ENCODE measurements at places on chromosomes 11 and 22. TPM values are rescaled to one million over a fixed set of nuclear protein-coding genes. Genes with fewer than 3 reads are reported as not detected.

GRCh38 chr11:121038648-121039409 lies 14.9 kb downstream of the TBCEL start:
- no peak for DNase-seq

DNA sequence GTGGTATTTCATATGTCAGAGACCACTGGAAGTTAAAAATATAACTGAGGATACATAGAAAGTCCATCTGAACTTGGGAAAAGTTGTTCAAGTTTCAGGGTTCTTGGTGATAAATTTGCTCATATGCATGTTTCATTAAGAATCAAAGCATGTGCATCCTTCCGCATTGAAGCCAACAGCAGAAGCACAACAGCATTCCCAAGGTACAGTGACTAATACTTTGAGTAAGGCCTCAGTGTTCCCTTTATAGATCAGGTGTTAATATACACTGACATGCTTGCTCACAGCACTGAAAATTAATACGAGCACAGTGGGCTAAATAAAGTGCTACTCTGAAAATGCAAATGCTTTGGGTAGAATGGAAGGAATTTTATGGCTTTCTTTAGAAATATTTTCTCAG lies 691.1 kb downstream of the METTL15 start:
- no peak for DNase-seq

- DNase-seq, result no peak
Observed at GRCh38 chr11:43925063-43925931, 17.1 kb upstream of the C11orf96 start.

- no peak for DNase-seq
Observed at GRCh38 chr11:114110123-114110522, 50.6 kb downstream of the ZBTB16 start.

- DNase-seq, result no peak
Observed at GRCh38 chr11:58628446-58628845, 6.0 kb downstream of the CNTF start.

GRCh38 chr11:117145393-117145761 lies 1.3 kb downstream of the PAFAH1B2 start:
- DNase-seq, result peak; percentile 25

DNA sequence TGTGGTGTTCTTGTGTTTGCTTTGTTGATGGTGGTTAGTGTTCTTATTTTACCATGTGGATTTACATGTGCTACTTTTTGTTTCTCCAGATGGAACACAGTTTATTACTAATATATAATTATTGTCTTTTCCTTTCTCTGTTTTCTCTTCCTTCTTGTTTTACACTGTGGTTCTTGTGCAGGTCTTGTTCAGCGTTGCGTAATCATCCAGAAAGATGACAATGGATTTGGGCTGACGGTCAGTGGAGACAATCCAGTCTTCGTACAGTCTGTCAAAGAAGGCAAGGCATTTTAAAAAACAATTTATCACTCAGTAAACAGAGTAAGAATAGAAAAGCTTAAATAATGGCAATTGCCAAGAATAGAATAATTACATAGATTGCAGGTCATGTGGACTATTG lies 84.4 kb downstream of the ARHGEF12 start:
- DNase-seq, result no peak

DNA sequence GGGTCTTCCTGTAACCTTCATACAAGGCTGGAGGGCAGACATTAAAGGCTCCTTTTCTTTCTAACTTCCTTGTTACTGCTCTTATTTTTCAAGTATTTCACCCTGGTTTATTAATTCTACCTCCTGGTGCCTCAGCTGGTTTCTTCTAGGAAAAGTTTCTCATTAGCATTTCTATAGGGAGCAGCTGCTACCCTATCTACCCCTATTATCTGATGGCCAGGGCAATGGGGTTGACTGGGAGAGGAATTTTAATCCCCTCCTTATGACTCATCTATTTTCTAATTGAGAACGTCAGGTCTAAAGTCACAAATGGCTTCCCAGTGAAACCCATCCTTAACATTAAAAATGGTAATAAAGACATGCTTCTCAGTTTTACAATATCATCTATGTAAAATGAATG lies 5.0 kb downstream of the MAP6 start:
- DNase-seq, result no peak

DNA sequence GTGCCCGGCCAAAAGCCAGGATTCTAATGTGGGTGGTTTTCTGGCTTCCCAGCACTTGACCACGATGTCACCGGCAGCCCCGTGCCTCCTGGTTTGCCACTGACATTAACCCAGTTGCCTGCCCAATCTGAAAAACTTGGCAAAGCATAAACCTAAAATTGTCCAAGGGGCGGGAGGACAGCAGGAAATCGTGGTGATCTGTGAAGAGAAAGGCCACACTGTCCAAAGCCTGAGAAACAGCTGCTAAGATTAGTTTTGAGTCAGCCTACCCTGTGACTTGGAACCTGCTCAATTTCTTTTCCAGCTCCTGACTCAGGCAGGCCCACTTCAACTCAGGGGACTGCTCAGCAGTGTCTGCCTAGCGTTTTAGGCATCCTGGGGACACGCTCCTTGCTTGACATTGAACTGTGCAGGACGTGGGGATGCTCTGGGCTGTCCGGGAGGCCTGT lies 8.2 kb upstream of the F2 start:
- no peak for DNase-seq

GRCh38 chr22:27980424-27981148 lies 61.5 kb upstream of the PITPNB start:
- DNase-seq, result no peak

DNA sequence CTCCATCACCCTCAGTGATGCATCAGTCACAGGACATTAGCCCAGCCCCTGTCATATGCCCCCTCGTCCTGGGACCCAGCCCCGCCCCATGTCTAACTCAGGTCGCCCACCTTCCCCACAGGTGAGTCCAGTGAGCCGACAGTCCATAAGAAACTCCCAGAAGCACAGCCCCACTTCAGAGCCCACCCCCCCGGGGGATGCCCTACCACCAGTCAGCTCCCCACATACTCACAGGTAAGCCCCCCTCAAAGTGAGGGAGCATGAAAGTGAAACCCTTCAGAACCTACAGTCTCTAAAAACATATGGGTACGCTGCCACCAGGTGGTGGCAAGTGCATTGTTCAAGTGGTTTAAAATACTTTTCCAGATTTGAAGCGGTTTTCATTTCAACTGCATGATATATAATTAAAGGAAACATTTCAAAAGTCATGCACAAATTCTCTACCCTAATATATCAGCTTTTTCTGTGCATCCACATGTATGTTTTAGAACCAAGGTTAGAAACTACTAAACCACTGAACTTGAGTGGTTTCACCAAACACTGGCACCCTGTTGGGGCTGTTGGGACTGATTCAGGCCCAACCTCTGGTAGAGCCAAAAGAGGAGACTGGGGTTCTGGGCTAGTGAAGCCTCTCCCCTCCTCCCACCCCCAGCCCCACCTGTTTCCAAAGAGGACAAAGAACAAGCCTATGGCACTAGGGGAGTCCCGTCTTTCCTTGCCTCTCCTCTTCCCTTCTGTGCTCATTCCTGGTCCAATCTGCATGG lies 17.3 kb downstream of the EPS8L2 start:
- DNase-seq, result no peak

- DNase-seq, result no peak
Observed at GRCh38 chr22:46783721-46784120, 21.3 kb downstream of the TBC1D22A start.

GRCh38 chr11:131866535-131867400 lies 496.4 kb downstream of the NTM start:
- DNase-seq, result no peak

GRCh38 chr11:49995565-49995964 lies 13.2 kb upstream of the OR4C12 start:
- DNase-seq, result no peak

DNA sequence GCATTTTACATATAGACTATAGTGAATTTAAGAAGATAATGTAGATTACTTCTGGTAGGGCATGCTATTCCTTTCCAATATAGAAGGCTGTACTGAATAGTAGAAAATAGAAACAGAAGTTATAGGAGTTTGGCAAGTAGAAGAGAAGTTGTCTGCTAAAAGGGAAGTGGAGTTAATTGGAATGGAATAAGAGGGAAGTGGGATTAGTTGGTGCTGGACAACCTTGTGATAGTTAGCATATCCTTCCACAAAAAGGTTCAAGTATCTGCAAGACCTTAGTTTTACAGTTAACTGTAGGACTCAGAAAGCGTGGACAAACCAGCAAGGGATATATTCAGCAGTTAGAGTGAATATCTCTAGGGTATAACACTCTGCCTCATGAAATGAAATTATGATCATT lies 185.5 kb downstream of the SWAP70 start:
- DNase-seq, result no peak

DNA sequence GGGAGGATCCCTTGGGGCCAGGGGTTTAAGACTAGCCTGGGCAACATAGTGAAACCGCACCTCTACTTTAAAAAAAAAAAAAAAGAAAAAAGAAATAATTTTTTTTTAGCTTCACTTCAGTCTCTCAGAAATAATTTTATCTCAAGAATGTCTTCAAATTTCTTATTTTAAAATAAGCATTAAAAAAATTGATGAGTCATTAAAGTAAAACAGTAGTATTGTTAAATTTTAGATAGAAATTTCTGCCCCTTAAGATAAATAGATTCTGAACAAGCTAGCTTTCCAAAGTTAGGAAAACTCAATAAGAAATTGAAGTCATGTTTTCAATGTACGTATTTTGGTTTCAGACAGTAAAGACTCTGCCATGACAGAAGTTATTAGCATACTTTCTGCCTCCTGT lies 7.7 kb upstream of the PACS1 start:
- DNase-seq, result no peak

GRCh38 chr11:102220728-102221467 lies 96.4 kb upstream of the BIRC3 start:
- DNase-seq, result no peak

- DNase-seq, result peak; percentile 76
Observed at GRCh38 chr11:9575260-9576240, 2.1 kb downstream of the WEE1 start.

DNA sequence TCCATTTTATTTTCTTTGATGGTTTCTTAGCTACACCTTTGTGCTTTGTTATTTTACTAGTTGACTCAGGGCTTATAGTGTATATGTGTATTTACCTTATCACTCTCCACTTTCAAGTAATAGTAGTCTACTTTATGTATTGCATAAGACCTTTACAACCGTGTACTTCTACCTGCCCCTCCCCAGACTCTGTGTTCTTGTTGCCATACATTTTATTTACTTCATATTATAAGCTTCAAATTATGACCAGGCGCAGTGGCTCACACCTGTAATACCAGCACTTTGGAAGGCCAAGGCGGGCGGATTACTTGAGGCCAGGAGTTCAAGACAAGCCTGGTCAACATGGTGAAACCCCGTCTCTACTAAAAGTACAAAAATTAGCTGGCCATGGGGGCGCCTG lies 28.2 kb upstream of the CTSD start:
- no peak for DNase-seq

DNA sequence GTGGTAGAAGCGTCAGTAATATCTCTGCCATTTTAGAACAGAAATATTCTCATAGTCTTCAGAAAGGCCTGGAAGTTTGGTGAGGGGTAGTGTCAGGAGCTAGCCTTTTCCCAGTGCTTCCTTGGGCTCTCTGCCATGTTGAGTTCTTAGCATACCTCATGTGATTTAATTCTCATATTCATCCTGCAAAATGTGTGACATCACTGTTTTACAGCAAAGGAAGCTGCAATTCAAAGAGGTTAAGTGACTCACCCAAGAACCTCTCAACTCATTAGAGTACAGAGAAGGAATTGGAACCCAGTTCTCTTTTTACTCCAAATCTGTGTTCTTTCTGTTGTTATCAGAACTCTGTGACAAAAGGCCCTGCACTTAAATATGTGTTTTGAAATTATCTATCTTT lies 72.1 kb downstream of the RNF169 start:
- DNase-seq, result no peak

- DNase-seq, result peak; percentile 37
Observed at GRCh38 chr11:119550053-119550752, 127.2 kb upstream of the THY1 start.

- DNase-seq, result no peak
Observed at GRCh38 chr11:116861539-116861938, 24.1 kb upstream of the APOA1 start.

DNA sequence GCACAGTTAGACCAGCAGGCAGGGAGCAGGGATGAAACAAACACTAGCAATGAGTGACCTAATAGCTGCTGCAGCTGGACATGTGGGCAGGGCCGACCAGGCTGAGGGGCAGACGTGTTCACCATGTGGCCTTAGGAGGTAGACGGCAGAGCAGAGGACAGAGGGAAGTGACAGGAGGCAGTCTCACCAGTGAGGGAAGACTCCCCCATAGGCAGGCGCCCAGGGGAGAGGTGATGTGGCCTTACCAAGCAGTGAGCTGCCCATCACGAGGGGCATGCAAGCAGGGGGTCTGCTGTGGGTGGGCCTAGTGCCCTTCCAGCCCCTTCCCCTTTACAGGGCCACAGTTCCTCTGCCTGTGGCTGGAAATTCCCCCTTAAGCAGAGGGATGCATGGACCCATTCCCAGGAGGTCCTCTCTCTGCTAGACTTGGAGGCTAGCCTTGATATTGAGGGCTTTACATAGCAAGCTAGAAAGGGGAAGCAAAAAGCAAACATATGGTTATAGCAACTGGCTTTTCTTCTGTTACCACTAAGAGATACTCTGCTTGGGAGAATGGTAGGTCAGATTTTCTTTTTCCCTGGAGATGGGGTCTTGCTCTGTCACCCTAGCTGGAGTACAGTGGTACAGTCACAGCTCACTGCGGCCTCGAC lies 67.6 kb downstream of the MPPED1 start:
- no peak for DNase-seq

DNA sequence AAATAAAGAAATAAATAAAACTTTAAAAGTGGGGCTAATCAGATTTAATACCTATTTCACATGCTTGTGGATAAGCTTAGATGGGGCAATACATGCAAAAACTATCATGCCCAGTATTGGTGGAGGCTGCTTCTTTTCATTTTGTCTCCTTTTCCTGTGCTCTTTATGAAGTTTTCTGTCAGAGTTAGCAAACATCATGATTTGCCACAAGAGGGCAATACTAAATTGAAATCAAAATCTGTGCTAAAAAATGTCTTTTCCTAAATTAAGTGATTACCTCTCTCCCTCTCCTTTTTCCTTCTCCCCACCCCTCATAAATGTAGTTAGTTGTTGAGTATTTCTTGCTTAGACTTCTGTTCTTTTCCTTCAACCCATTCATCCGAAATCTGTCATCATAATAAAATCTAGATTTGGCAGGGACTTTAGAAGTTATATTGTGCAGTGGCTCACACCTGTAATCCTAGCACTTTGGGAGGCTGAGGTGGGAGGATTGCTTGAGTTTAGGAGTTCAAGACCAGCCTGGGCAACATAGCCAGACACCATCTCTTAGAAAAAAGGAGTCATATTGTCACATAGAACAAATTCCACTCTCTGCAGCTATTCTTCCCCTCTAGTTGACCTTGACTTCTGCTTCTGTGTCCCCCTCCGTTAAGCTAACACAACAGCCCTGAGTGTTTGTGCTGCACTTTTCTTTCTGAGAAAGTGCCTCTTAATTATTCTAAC lies 4.7 kb upstream of the ARHGAP42 start:
- no peak for DNase-seq

- no peak for DNase-seq
Observed at GRCh38 chr11:130633466-130633865, 185.0 kb downstream of the ADAMTS15 start.

GRCh38 chr11:93005239-93005638 lies 35.8 kb downstream of the MTNR1B start:
- no peak for DNase-seq

IL17REL gene
- not detected for polyA plus RNA-seq

SLC7A4 gene
- 0.94 TPM for polyA plus RNA-seq

SCT gene
- polyA plus RNA-seq, result 1.6 TPM

NUP50 gene
- 55.1 TPM for polyA plus RNA-seq

MS4A4A gene
- polyA plus RNA-seq, result 7.4 TPM

OR8A1 gene
- polyA plus RNA-seq, result not detected

THY1 gene
- polyA plus RNA-seq, result 90.2 TPM

APOL4 gene
- polyA plus RNA-seq, result 10.9 TPM

FAM180B gene
- polyA plus RNA-seq, result 0.40 TPM

TRPM5 gene
- 1.7 TPM for polyA plus RNA-seq

P2RX6 gene
- polyA plus RNA-seq, result 0.89 TPM

TRIM64C gene
- not detected for polyA plus RNA-seq

All from right renal cortex interstitium (tissue), 3 donors.